ENCODE measurements at places on chromosomes 4 and X.
A peak's percentile ranks its signal among the peaks of the same experiment; 100 is the strongest.

DNA sequence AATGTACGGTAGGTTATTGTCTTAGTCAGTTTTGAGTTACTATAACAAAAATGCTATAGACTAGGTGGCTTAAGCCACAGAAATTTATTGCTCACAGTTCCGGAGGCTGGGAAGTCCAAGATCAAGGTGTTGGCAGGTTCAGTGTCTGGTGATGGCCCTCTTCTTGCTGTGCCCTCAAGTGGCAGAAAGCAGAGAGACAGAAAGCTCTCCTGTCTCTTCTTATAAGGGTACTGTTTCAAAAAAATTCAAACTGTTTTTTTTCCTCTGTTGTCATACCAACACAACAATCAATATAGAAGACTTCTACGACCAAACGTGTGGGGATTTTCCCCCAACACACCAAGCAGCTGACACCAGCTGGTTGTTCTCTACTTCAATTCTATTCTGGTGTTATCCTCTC is 53.4 kb downstream of the ADGRG4 start:
- no peak for DNase-seq

- DNase-seq: no peak
Measured at GRCh38 chrX:152640034-152640818, 2.5 kb downstream of the GABRQ start.

DNA sequence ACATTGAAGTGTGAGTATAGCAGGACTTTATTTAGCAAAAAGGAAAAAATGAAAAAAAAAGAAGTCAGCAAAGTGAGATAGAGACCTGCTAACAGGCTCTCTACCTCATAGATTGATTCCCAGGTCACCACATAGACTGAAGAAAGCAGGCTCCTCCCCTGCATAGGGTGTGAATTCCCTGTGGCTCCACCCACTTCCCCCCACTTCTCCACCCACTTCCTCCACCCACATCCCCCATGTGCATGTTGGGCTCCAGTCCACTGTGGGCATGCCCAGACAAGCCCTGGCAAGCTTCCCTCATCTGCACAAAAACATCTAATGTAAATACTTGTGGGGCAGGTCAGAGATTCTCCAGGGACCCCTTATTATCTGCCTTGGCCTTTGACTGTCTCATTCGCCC is 97.8 kb downstream of the TMEM47 start:
- peak; percentile 50 for DNase-seq

DNA sequence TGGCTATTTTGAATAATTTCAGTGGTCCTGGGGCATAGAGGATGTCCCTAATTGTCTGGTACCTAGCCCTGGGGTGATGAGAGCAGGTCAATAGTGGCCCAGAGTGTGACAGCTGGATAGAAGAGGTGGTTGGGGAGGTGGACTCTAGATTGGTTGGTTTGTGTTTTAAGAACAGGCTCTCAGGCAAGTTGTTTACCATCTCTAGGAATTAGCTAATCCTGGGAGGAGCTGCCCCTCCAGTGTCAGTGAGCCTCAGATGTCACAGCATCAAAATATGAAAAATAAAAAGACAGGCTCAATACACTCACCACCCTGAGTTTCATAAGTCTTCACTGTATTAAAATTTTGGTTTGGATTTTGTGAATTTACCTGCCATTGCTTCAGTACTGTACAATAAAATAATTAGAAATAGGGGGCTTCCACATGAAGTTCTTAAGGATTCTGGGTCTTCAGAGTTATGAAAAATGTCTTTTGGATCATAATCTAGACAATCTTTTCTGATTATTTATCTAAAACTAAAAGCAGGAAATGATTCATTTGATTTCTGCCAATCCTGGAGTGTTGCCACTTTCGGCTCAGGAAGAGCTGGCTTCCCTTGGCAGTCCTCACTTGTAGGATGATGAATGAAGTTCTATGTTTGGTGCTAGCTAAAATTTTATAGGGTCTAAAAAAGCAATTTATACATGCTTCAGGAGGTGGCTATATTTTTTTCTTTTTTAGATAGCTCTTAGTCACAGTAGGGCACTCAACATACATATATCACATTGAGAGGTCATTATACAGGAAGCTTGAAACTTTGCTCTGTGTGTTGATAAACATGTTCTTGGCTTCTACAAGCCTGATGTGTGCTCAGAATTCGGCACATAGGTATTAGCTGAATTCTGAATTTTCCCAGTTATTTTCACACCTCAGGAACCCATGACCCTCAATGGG is 395.1 kb downstream of the RAB28 start:
- no peak for DNase-seq

GRCh38 chrX:113906168-113906567 is 677.7 kb upstream of the HTR2C start:
- no peak for DNase-seq

DNA sequence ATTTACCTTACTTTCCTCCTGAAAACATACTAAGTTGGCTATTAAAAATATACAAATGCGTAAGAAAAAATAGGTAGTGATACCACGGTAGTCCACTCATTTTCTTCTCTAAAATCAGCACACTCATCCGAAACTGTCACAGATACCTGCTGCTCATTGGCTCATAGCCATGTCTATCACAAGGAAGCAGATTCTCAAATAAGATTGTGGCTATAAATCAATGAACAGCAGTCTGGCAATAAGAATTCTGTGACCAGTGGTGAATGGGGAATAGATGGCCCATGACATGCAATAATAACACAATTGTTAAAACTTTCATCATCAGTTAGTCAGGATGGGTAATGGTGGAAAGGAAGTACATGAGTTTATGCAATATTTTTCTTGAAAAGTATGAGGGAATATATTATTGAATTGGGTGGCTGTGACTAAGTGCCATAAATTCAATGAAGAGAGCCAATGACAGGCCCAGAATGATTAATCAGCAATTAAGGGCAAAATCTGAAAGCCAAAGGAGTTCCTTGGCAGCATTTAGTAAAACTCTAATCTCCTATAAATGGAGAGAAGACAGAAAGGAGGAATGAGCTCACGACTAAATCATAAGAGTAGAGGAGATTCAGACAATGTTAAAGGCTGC is 202.3 kb upstream of the NEIL3 start:
- no peak for DNase-seq

- peak; percentile 61 for DNase-seq
Measured at GRCh38 chrX:153766098-153766817, 2.2 kb downstream of the PLXNB3 start.

GRCh38 chr4:104210420-104210819 is 284.3 kb downstream of the CXXC4 start:
- no peak for DNase-seq
